ENCODE measurements at places on chromosomes 7 and 10.

GRCh38 chr10:61406736-61407135 lies 46.4 kb downstream of the TMEM26 start:
- no peak for DNase-seq

DNA sequence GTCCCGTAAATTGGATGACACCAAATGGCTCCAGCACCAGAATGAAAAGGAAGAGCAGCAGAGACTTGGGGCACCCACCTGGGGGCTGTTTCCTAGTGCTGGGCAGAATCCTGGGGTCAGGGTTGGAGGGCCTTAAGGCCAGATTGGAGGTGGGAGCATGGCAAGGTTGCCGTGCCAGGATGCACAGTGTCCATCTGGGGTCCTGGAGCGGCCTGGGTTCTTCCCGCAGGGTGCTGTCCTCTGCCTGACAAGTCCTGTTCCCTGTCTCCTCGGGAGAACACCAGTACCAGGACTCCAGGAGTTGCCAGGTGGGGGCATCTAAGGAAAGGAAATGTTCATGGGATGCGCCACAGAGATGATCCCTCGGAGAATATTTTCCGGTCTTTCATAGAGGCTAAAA lies 42.8 kb downstream of the MGMT start:
- no peak for DNase-seq

GRCh38 chr10:131700506-131700905 lies 200.3 kb upstream of the PPP2R2D start:
- DNase-seq, result no peak

- DNase-seq, result no peak
Measured at GRCh38 chr10:88557256-88557655, 25.9 kb downstream of the RNLS start.

GRCh38 chr7:103297837-103298179 lies 573 bp downstream of the PMPCB start:
- no peak for DNase-seq

DNA sequence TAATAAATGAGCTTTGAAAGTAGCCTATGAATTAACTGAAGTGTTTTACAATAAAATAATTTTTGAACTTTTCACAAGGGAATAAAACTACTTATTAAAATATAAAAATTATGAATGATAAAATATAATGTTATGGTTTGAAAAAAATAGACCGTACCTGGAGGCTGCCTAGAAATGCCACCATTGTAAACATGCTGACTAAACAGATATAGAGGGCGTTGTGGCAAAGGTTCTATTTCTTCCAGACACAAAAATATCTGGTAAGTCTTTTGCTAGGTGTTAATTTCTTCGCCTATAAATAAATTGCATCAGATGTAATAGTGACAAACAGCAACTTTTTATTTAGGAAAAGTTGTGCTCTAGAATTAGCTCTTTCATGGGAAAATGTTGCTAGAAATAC lies 11.2 kb downstream of the PPP1R3A start:
- DNase-seq, result no peak

GRCh38 chr7:107594961-107595737 lies 15.1 kb downstream of the BCAP29 start:
- peak; percentile 75 for DNase-seq

GRCh38 chr7:69670701-69671100 lies 72.4 kb downstream of the AUTS2 start:
- no peak for DNase-seq

DNA sequence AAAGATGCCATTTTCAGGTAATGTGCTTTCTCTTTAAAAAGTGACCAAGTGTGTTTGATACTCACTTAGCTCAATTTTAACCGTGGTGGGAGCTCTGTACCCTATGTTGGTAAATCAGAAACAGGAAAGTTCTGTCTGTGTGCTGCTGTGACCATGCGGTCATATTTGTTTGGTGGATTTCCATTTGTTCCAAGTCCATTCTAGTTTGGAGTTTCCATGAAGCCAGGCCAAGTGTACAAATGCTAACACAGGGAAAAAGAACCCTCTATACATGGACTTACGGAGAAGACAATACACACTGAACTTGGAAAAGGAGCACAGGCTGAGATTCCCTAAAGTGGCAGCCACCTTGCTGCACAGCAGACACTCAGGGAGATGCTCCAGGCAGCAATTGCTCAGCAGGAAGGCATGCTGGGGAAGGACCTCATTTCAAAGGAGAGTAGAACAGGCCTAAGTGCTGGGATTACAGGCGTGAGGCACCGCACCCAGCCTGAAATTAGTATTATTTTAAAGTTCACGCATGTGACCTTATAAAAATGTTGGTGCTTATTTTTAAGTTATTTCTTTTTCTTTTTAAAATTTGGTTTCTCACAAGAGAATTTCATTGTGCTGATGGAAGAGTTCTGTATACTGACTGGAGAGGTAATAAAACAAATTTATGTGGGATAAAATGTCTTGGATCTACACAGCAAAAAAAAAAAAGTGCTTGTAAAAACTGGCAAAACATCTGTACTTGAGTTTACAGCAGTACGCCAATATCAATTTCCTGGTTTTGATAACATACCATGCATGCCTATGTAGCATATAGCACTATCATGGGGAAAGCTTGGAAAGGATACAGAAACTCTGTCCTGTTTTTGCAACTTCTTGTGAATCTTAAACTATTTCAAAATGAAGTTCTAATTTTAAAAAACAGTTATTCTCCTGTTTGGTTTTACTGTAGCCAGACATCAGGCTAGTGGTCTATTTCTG lies 436.2 kb downstream of the KCNMA1 start:
- DNase-seq, result no peak

- DNase-seq, result no peak
Measured at GRCh38 chr7:8121243-8121642, 140.7 kb downstream of the ICA1 start.

- no peak for DNase-seq
Measured at GRCh38 chr10:14360515-14360914, 29.8 kb upstream of the FRMD4A start.

- DNase-seq, result no peak
Measured at GRCh38 chr10:45220931-45221330, 94.5 kb downstream of the OR13A1 start.

DNA sequence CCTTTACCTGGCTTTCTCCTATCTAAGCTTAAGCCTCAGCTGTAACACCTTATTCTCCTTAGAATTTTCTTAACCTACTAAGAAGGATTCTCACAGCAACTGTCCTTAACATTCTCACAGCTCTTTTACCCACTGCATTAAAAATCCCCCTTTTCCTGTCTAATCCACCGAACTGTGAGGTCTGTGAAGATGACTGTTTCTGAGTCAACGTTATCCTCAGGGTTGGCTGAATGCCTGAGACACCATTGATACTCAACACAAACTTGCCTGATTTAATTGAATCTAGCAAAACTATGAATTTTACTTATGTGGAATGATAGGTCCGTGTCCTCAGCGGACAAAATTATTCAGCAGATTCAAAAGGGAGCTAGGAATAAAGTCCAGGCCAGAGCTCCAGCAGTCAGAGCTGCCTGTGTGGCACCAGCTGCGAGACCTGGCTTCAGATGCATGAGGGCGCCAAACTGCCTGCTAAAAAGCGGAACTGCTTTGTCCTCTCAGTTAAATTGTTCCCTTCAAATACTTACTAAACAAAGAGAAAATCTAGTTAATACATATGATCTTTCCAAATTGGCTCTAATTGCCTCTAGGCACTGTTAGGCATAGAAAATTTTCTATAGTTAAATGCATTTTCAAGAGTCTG lies 33.4 kb upstream of the VWDE start:
- no peak for DNase-seq

DNA sequence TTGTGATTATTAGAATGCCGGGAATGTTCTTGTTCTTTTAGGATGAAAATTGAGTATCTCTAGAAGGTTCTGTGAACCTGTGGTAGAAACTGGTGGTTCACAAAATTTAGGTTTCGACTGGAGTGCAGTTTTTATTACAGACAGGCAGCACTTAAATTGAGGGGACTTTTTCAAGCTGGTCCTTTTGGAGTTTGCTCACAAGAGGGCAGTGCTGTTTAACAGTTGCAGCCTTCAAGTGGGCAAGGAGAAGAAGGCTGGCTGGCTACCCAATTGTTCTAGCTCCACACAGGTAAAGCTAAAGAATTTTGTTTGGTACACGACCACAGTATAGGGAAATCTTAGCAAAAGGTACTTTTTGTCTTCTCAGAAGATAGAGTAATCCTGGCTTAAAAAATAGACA lies 233.6 kb downstream of the SNX13 start:
- peak; percentile 31 for DNase-seq

DNA sequence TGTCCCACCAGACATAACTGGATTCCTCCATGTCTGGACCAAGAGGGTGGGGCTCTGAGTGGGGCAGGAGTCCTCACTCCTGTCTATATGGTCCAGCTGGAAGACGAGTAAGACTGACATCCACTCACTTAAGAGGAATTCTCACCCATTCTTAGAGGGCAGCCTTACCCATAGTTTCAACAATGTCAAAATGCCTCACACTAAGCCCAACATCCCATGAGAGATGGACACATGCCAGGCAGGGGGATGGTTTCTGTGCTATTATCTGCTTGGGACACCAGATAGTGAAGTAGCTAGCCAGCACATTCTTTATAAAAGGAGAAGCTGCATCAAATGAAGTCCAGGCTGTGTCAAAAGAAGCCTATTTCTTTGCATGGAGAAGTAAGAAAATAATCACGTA lies 4.7 kb upstream of the LANCL2 start:
- no peak for DNase-seq

DNA sequence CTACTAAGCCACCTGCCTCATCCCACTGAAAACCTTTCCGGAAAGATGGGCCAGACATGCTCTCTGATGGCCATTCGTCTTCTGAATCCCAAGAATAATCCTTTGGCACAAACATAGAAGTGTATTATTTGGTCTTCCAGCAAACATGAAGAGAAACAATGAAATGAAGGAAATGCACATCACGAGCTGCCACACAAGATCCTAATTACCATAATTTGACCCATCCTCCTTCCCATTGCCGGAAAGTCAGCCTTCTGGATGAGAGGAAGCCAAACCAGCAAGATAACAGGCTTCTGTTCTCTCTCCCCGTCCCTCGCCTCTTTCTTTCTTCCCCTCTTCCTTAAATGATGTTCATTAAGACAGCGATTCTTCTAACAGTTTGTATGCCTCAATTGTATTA lies 218.9 kb upstream of the KMT2E start:
- DNase-seq, result no peak

DNA sequence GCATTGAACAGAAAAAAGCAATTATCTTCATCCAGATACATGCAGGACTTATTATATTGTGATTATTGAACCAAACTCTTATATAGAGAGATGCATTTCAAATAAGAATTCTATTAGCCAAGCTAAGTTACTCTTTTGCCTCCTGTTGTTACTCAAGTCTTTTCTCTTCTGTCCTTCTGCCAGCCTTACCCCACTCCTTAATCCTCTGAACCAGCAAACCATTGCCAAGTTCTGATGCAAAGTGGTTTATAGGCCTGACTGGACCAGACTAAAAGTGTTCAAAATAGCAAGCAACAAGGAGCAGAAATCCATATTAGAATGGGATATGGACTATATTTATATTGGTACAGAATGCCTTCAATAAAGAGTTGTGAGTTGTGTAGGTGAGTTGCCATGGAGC lies 2.2 kb upstream of the SLC26A4 start:
- DNase-seq, result no peak

DNA sequence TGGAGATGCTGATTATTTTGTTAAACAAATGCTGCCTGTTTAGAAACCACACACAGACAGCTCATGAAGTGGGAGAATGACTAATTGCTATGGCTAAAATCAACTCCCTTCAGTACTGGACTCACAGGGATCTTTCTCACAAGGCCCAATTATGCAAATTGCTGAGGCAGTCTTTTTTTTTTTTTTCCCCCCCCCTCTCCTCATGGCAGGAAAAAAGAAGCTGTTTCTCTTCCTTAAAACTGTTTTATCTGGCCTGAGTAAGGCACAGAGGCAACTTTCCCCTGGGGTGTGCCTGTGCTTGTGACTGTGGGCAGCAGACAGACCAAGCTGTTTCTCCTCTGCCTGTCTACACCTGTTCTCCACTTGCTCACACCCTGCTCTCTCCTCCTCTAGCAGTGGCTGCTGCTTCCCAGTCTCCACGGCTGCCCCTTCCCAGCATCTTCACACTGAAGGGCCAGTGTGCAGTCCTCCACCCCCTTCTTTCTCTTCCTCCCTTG lies 65.4 kb upstream of the STEAP1B start:
- DNase-seq, result no peak

DNA sequence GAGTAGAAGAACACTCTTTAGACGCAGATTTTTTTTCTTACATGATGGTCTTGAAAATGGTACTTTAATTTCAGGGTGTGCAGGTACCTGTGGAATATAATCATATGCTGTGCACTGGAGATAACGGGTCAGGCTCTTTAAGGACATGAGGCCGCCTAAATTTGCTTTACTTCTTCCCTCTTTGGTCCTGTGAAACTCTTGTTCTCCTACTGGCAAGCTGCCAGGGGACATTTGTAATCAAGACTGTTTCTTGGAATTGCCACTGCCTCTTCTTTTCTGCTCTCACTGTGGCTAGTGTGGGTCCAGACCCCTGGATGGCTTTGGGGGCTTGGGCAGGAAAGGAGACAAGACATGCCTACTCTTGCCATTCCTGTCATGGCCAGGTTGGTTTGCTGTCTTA lies 146.0 kb downstream of the SND1 start:
- DNase-seq, result no peak

DNA sequence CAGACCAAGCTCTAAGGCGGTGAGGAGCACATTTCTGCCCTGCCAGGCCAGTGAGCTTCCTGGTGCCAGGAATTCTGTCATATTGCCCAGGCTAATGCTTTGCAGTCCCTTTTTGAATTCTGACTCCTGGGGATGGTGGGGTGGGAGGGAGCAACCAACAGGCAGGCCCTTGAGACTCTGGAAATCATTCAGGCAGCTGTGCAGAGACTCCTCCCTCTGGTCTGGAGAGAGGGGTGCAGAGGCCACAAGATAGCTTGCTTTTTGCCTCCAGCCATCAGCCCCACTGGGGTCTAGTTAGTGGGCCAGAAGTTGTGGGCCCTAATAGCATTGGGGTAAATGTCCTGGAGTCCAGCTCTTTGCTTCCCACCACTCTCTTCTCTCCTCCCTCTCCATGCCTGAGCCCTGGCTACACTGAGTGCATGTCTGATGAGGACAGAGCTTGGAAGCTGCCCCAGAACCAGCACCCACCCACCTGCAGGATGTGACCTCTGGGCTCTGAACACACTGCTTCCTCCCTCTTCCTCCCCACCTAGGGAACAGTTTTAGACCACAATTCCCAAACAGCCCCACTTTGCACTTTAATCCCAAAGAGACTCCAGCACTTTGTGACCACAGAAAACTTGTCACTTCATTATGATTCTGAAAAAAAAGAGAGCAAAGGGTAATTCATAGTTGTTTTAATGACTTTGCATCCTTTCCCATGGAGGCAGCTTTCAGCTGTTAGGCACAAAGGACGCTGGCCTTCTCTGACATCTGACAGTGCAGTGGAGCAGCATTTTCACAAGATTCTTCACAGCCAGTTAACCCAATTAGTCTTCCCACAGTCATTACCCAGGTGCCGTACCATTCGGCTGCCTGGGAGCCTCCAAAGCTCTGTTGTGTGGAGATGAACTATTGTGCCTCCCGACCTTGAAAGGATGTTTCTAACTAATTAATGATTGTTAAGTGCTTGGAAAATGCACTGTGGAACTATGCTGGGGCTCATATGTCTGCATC lies 262.5 kb downstream of the TRIL start:
- no peak for DNase-seq

GRCh38 chr10:113073549-113074189 lies 123.6 kb downstream of the TCF7L2 start:
- no peak for DNase-seq

GRCh38 chr7:157397731-157398691 lies 61.2 kb downstream of the DNAJB6 start:
- DNase-seq, result no peak

GRCh38 chr10:51300617-51301304 lies 226.5 kb downstream of the PRKG1 start:
- DNase-seq, result no peak
